Right ventricle myocardium superior (tissue), 1 donor: ENCODE measurements at places on chromosomes 1 and 21. TPM values are rescaled to one million over a fixed set of nuclear protein-coding genes. Genes with fewer than 3 reads are reported as not detected.

DNA sequence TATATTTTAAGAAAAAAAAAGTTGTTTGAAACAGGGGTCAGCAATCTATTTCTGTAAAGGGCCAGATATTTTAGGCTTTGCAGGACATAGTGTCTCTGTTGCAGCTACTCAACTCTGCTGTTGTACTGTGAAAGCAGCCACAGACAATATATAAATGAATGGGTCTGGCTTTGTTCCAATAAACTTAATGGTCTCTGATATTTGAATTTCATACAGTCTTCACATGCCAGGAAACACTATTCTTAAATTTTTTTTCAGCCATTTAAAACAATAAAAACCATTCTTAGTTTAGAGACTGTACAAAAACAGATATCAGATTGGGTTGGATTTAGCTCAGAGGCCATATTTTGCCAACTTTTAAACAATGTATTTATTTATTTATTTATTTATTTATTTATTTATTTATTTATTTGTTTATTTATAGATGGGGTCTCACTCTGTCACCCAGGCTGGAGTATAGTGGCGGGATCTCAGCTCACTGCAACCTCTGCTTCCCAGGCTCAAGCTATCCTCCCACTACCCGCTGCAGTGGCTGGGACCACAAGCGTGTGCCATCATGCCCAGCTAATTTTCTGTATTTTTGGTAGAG lies 102.8 kb downstream of the DNM3 start:
- no peak for DNase-seq

GRCh38 chr1:184480736-184481135 lies 93.9 kb downstream of the C1orf21 start:
- no peak for DNase-seq

DNA sequence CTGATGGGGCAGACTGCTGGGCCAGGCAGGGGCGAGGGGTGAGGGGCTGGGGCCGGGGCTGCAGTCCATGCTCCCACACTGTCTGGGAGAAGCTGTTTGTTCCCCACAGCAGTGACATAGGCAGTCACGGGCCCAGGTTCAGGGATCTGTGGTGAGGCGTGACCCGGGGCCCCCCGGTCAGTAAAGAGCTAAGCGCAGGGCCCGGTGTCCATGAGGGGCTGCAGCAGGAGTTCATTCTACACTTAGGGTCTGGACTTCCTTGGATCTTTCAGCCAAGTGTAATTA lies 4.4 kb downstream of the PEX10 start:
- no peak for DNase-seq

OR6N1 gene
- total RNA-seq: not detected

DNA sequence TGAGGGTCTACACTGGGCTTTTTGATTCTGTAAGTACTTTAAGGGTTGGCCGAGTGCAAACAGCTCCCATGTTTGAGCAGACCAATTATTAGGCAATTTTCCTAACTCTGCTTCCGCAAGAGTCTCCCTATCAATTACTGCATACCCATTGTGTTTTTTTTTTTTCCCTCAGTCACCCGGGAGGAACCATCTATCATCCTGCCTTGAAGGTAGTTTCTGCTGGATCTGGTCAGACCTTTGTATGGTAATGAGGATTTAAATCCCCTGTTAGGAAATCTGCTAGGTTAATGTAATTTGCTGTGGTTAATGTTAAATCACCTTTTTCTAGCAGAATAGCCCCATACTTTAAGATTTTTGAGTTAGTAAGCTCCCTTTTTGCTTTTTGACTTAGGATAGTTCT lies 40.8 kb upstream of the WARS2 start:
- DNase-seq: no peak
